ENCODE measurements at places on chromosomes 5 and 9.

DNA sequence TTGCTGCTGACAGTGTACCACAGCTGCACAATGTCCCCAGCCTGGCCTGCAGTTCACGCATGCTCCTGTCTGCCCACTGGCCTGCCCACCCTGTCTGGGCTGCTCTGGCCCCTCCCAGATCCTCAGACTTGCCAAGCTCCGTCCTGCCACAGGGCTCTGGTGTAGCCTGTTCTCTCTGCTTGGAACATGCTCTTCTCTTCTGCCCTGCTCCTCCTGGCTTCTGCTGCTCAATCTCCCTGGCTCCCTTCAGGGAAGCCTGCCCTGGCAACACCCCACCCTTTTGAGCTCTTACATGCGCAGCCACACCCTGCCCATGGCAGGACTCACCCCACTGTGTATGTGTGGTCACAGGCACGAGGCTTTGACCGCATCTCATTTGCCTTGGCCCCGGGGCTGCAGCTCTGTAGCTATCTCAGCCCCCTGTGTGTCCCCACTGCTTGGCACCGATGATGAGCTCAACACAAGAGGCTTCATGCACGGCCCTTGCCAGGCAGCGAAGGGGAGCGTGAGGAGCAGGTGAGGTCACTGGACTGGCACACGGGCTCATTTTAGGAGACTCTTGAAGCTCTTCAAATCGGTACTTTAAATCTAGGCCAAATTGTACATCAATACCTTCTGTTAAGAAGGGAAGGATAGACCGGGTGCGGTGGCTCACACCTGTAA is 20.4 kb upstream of the BRD3 start:
- no peak for DNase-seq

DNA sequence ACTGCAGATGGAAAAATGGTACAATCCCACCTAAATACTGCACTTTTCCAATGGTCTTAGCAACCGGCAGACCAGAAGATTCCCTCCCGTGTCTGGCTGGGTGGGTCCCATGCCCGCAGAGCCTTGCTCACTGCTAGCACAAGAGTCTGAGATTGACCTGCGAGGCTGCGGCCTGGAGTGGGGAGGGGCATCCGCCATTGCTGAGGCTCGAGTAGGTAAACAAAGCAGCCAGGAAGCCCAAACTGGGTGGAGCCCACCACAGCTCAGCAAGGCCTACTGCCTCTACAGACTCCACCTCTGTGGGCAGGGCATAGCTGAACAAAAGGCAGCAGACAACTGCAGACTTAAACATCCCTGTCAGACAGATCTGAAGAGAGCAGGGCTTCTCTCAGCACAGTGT is 221.6 kb upstream of the CTNND2 start:
- DNase-seq: no peak

GRCh38 chr5:74167206-74167929 is 473.2 kb downstream of the ENC1 start:
- no peak for DNase-seq

- no peak for DNase-seq
These were observed 95.0 kb downstream of the ZCCHC7 start for GRCh38 chr9:37215381-37215780.

DNA sequence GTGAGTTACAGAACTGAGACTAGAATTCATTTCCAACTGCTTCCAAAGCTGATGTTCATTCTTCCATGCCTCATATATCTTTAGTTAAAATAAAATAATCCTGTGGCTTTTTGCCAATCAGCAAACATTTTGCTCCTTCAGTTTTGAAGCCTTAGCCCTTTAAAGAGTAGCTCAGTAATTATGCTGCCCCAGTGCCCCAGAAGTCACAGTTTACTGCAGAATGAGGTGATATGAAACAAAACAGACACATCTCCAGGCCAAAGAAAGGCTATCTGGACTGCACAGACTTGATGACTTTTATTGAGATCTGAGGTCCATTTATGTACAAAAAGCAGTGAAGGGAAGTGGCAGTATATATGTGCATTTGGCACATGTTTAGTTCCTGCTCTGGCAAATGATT is 285.8 kb upstream of the ZNF462 start:
- DNase-seq: no peak

GRCh38 chr9:108105885-108106284 is 616.3 kb upstream of the KLF4 start:
- DNase-seq: no peak

- DNase-seq: no peak
These were observed 83.1 kb downstream of the FER start for GRCh38 chr5:108830705-108831276.

GRCh38 chr9:71783120-71783523 is 14.8 kb upstream of the CEMIP2 start:
- DNase-seq: peak; percentile 85

- peak; percentile 28 for DNase-seq
These were observed 27.9 kb upstream of the LPCAT1 start for GRCh38 chr5:1551426-1552301.

GRCh38 chr9:135732569-135733257 is 30.7 kb downstream of the KCNT1 start:
- DNase-seq: no peak

GRCh38 chr5:126909856-126910255 is 120.5 kb downstream of the MARCHF3 start:
- DNase-seq: no peak

DNA sequence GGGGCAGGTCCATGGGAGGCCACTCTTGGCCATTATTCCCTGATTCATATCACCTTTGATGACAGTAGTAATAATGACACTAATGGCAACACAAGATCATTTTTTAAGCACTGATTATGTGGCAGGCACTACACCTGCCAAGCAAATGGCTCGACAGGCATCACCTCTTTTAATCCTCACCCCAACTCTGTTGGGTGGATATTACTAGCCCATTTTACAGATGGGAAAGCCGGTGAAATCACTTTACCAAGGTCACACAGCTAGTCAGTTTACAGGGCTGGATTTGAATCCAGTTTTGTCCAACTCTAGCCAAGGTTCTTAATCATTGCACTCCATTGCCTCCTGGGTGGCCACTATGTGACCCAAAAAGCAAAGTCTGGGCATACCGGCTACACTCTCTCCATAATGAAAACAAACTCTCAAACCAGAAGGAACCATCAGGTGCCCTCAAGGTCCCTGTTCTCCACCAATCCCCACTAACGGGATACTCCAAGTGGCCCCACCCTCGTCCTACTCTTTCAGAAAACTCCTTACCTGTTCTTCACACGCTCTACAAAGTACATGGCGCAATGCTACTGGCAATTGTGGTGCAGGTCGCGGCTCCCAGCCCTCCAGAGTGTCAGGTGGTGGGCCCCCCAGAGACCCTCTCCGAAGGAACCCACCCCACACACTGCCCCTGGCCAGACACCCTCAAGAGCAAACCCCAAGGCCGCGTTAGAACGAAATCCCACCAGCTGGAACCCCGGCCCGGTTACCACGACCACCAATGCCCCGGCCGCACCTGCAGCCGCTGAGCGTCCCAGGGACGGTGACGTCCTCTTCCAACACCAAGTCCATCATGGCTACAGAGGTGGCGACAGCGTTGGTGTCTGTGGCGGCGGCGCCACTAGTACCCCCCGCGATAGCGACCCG is 572 bp downstream of the CDK5RAP2 start:
- no peak for DNase-seq

GRCh38 chr5:104218200-104218599 is 655.6 kb upstream of the NUDT12 start:
- DNase-seq: no peak

DNA sequence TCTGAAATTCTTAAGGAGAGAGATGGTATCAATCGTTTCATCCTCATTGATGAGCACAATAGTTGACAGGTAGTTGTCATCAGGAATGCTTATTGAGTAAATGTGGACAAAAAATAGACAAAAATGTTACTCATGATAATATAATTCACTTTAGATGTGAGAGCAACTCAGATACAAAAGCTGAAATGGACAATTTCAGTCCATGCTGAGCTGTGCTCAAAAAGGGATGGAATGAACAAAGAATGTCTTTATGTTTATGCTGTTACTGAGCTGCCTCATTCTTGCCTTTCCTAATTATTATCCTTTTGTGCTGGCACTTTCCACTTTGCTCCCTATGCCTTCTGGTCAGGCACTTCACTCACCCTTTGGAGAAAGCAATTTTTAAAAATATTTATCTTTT is 49.5 kb downstream of the JAKMIP2 start:
- no peak for DNase-seq

DNA sequence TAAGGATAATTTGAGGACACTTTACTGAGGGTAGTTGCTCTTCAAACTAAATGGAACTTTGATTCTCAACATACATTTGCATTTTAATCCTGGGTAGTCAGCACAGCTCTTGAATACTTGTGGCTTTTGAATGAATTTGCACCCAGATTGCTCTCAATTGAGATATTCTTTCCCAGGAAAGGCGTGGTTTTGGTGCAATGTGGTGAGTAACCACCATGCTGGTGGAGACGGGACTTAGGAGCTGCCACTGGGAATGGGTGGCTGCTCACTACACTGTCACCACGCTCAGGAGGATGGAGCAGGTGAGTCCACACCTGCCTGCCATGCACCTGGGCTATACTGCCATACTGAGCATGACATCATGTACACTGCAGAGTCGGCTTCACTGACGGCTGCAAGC is 99.2 kb downstream of the IRX1 start:
- no peak for DNase-seq

GRCh38 chr5:1152771-1153282 is 41.0 kb upstream of the SLC12A7 start:
- no peak for DNase-seq

- no peak for DNase-seq
These were observed 87.9 kb upstream of the FSTL4 start for GRCh38 chr5:133700251-133700650.

- DNase-seq: peak; percentile 40
These were observed 7.4 kb downstream of the KIF12 start for GRCh38 chr9:114091711-114092110.

DNA sequence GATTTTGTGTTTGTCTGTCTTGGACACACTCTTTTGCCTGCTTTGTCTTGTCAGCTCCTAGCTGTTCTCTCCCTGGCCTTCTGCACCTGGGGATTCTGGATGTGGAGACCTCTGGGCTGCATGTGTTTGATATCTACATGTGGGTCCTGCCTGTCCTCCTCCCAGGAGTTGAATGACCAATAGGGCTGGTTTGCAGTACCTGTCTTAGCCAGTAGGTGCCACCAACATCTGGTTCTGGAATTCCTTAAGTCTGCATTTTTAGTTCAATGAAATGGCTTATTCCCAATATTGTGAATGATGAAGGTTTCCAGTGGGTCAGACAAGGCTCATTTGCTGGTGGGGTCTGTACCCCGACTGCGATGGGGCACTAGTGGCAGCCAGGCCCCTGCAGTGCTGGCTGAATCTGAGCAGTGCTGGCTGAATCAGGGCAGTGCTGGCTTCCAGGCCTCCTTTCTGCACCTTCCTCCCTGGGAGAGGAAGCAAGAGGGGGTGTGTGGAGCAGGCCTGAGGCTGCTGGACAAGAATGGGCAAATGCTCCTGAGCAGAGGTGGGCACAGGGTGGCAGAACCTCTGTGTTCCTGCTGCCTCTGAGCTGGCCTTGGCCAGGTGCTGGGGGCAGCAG is 73.3 kb downstream of the RXRA start:
- no peak for DNase-seq

DNA sequence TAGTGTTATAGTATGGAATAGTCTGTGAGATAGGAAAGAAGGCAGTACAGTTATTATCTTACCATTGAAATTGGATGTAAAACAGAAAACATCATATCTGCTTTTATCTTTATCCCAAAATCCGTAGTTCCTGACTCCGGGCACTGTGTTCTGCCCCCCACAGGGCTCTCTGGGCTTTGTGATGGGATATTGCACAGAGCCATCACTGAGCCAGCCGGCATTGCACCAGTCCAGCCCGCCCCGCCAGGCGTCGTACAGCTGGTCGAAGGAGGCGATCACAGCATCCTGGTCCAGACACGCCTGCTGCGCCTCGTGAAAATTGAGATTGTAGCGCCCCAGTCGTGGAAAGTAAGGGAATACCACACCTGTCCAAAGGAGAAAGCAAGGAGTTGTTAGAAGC is 76.4 kb downstream of the HAPLN1 start:
- no peak for DNase-seq

GRCh38 chr9:29685531-29685930 is 2112.2 kb upstream of the C9orf72 start:
- DNase-seq: no peak

DNA sequence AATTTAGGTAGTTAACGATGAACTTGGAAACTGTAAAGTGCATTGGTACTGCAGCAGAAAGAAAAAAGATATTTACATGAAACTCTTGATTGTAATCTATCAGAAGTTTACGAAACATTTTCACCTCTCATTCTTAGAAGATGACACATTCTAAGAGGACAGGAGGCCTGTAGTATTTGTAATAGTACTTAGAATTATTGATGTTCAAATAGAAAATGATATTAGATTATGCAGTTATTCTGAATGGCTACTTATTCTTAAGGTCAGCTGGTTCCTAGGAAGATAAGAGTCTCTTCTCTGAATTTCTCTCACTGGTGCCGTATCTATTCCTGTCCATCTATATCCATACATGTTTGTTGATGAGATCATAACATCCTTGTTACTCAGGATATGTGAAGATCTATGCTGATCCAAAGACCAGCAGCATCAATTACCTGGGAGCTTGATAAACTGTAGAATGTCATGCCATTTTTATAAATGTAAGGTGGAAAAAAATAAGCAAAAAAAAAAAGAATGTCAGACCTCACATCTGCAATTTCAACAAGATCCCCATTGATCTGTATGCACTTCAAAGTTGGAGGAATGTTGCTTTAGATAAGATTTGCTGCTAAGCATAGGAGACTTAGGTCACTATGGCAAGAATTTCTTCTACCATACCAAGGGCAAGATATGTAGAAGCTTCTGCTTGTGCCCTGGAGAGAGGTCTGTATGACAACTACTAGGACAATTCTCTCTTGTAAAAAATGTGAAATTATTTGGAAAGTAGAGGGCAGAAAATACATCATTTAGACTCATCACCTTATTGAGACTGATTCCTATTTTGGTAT is 42.4 kb upstream of the RICTOR start:
- DNase-seq: no peak

DNA sequence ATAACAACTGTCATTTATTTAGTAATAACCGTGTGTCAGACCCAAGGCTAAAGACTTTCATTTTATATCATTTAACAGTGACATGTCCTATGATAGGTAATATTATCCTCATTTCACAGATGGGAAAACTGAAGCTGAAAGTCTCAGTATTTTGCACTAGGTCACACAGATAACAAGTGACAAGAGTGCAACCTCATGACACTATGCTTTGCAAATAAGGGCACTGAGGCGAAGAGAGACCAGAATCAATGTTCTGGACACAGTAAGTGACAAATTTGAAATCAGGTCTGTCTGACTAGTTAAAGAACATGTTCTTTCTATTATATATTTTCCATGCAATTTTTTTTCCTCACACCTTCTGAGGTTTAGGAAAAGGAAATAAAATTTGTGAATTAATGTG is 585.7 kb downstream of the LRRC70 start:
- DNase-seq: no peak

GRCh38 chr5:2639425-2639824 is 112.1 kb downstream of the IRX2 start:
- no peak for DNase-seq

Measured in activated CD8-positive, alpha-beta memory T cell treated with anti-CD3 and anti-CD28 coated beads, Interleukin-2, amount 50 U/mL, for 48 hours (primary cell).